T-helper 9 cell (primary cell): ENCODE measurements at places on chromosomes 3 and 15.

- DNase-seq, result no peak
Observed at GRCh38 chr15:99029341-99030144, 22.0 kb upstream of the PGPEP1L start.

GRCh38 chr15:88745065-88745464 is 58.2 kb upstream of the ACAN start:
- no peak for DNase-seq

GRCh38 chr3:46146548-46146947 is 61.6 kb downstream of the CCR1 start:
- DNase-seq, result no peak

DNA sequence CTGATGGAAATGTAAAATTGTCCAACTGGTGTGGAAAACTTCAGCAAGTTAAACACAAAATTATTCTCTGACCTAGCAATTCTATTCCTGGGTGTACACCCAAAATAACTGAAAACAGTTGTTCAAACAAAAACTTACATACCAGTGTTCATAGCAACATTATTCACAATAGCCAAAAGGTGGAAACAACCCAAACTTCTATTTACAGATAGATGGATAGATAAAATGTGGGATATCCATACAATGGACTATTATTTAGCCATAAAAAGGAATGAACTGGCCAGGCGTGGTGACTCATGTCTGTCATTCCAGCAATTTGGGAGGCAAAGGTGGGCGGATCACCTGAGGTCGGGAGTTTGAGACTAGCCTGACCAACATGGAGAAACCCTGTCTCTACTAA is 6.9 kb upstream of the VWA5B2 start:
- no peak for DNase-seq

GRCh38 chr15:68363353-68363752 is 68.6 kb downstream of the ITGA11 start:
- DNase-seq, result no peak

DNA sequence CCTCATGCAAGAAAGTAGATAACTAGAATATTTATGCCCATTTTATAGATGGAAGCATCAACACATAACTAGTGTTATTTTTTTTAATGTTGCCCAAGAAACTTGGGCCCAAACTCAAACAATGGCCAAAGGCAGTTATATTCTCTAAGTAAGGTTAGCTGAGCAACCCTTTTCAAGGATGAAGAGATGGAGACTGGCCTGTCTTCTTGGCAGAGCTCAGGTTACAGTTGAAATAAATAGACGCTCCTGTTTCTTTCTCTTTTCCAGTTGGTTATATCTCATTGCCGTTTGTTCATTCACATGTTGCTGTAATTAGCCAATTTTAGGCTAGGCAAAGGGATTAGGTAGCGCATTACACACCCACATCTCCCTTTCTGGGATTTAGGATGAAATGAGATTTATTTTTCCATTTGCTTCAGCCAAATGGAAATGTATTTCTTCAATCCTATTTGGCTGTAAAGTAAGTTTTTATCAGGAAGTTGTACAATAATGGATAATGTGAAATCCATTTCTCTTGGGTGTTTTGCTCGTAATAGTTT is 93.2 kb downstream of the CMSS1 start:
- no peak for DNase-seq

GRCh38 chr15:25175033-25175788 is 220.4 kb downstream of the SNRPN start:
- no peak for DNase-seq

DNA sequence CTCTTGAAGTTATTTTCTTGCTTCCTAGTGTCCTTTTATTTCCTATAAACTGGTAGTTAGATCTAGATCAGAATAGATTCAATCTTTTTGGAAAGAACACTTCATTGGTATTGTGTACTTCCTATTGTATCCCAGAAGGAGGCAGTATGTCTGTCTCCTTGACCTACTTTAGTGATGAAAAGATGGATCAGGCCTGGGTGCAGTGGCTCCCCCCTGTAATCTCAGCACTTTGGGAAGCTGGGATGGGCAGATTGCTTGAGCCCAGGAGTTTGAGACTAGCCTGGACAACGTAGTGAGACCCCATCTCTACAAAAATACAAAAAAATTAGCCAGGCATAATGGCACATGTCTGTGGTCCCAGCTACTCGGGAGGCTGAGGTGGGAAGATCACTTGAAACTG is 12.0 kb downstream of the BSN start:
- no peak for DNase-seq

DNA sequence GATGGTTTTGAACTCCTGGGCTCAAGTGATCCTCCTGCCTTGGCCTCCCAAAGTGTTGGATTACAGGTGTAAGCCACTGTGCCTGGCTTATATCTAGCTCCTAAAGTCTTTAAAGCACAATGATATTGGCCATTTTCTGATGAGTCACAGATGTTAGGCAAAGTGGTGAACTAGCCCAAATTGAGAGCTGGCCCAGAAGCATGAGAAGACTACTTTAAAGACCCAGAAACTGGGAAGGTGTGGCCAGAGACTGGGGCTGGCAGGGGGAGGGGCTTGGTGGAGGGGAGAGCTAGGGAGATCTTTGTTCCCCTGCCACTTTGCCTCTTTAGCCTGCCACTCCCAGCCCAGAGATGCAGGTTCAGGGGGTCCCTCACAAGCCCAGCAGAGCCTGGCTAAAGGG is 21.6 kb downstream of the CHRNA3 start:
- DNase-seq, result no peak

DNA sequence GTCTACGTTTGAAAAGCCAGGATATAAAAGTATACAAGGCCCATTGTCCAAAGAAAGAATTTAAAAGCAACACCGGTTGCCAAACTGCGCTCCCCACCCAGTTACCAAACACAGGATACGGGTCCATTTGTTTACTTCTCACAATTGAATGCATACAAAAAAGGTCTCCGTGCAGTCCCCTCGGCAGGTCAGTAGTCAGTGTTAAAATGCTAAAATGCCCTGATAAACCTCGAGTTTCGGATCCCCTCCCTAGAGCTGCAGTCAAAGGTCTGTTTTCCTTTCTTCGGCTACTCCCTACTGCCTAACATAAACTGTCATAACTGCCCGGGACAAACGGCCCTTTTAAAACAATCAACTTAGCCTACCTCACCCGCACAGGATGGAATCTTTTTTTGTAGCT is 534.6 kb downstream of the FOXP1 start:
- DNase-seq, result no peak

GRCh38 chr15:44718927-44719292 is 7.6 kb downstream of the B2M start:
- no peak for DNase-seq

DNA sequence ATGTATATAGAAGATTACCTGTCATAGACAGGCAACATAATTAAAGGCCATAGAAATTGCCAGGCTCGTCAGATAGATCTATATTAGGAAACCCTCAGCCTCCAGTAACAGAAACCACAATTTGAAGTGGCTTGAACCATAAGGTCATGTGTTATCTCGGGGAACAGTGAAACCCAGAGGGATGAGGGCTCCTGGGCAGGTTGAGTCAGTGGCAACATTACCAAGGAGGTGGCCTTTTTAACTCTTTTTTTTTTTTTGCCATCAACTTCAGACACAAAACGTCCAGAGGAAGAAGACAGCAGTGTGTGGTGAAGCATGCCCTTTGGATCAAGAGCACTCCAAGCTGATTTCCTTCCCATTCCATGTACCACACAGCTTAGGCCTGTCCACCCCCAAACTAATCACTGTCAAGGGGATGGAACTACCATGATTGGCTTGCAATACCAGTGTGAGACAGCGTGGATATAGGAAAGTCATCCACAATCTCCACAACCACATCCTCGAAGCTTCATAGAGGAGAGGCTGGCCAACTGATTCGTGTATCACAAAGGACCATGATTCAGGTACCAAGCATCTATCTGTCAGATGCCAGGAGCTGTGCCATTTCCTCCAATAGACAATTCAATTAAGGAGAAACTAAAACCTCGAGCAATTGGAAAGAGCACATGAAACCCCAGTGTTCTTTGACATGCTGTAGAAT is 999 bp upstream of the KIF7 start:
- no peak for DNase-seq

- DNase-seq, result peak; percentile 76
Observed at GRCh38 chr3:10010878-10011465, 15.3 kb upstream of the FANCD2 start.

DNA sequence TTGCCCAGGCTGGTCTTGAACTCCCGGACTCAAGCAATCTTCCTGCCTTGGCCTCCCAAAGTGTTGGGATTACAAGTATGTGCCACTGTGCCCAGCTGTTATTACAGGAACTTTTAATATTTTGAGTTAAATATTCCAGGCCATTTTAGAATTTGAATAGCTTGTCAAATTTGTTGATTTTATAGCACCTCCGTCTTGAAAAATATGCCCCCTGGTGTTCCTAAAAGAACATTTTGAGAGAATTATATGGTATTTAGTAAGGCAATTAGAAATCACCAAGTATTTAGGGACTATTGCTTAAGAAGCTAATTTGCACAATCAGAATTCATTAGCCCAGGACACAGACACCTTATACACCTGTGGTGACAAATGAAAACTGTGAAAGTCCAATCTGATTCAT is 23.7 kb downstream of the PDE8A start:
- no peak for DNase-seq

DNA sequence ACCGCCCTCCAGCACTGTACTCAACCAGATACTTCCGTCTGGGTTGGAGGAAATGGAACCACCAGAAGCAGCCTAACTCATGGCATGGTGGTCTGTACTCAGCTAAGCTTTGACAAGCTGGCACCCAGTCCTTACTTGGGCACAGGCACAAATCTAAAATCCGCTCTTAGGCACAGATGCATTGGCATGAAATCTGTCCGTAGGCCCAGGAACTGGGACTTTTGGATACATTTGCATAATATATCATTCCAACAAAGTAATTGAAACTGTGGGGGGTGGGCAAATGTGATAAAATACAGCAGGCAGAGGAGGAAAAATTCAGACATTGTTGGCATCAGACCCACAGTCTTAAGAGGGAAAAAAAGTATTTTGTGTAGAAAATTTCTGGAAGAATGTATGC is 75.4 kb downstream of the C3orf85 start:
- no peak for DNase-seq

- DNase-seq, result no peak
Observed at GRCh38 chr3:58369876-58370275, 37.2 kb downstream of the PXK start.

DNA sequence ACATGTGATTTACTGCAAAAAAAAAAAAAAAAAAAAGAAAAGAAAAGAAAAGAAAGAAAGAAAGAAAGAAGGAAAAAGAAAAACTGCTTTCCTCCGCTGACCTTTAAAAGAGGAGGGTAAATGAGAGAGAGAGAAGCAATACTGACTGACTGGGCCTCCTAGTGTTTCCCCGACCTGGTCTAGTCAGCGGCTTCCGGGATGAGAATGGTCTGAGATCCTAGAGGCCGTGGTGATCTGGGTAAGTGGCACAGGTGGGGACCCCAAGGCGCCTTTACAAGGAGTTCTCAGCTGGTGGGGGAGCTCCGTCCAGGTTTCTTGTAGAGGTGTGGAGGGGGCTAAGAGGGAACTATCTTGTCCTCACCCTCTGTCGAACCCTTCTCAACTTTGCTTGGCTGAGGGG is 223.1 kb downstream of the MEIS2 start:
- no peak for DNase-seq

GRCh38 chr3:72728958-72729467 is 119.2 kb downstream of the SHQ1 start:
- no peak for DNase-seq

GRCh38 chr3:133777807-133778568 is 27.6 kb upstream of the SRPRB start:
- DNase-seq, result no peak

GRCh38 chr15:82197733-82198594 is 64.6 kb downstream of the EFL1 start:
- DNase-seq, result peak; percentile 31

- no peak for DNase-seq
Observed at GRCh38 chr15:65033659-65034269, 4.3 kb upstream of the MTFMT start.

GRCh38 chr15:89075101-89075640 is 13.1 kb upstream of the ABHD2 start:
- DNase-seq, result no peak

- DNase-seq, result no peak
Observed at GRCh38 chr3:67196677-67197076, 198.6 kb downstream of the KBTBD8 start.

DNA sequence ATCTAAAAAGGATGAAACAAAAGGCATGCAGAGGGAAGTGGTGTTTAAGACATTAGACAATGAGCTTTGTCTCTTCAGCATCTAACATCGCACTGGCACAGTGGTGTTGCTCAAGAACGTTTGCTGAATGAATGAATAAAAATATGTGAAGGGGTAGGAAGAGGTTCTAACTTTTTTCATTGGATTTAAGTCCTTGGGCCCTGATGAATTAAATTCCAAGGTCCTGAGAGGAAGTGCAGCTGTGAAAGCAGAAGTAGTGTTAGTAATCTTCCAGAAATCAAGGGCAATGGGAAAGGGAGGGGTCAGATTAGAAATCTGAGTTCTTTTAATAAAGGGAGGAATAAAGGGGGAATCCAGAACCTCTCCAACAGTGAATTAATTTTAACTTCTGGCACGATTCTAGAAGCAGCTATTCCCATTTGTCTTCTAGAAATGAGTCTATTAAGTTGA is 29.6 kb downstream of the TLNRD1 start:
- DNase-seq, result no peak

GRCh38 chr15:27706300-27706699 is 392.8 kb downstream of the OCA2 start:
- no peak for DNase-seq

GRCh38 chr15:63238171-63238570 is 39.2 kb upstream of the APH1B start:
- no peak for DNase-seq

DNA sequence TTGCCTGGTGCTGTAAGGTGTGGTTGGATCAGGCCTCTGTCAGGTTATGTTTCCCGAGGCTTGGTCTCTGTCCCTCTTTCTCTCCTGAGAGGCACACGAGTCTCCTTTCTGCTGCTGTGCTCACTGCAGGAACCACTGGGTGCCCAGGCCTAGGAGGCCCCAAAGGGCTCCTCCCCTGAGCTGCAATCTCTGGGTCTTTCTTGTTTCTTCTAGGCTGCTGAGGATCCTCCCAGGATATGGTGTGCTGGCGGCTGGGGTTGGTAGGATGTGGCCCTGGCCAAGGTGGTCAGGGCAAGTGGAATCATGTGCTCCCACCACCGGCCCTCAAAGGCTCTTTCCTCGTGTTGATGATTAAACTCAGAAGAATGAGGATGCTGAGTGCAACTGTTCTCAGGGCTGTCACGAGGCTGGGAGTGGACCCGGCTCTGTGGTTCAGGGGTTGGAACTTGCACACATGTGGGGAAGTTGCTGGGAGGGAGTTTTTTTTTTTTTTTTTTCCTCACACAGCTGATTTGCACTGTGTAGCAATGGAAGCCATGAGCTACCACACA is 43.6 kb upstream of the CTSH start:
- DNase-seq, result no peak

GRCh38 chr15:88648357-88649214 is 9.8 kb downstream of the ISG20 start:
- DNase-seq, result no peak

DNA sequence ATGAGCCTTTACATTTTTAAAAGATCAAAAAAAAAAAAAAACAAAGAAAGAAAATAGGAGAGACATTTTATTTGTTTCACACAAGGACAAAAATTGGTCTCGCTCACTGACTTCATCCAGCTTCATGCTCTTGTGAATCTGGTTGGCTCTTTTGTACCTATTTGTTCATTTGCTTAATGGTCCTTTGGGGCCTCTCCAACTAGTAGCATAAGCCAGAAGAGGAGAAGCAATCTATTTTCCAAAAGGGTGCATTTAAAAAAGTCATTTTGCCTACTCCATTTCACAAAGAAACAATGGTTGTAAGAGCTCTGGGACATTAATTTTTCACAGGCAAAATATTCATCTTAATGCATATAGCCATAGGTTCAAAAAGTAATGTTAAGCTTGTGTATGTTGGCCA is 168.3 kb upstream of the ADAMTS9 start:
- DNase-seq, result no peak
